DMS53 (cell line): ENCODE measurements at places on chromosomes 4 and X.

- peak; percentile 98 for DNase-seq
These were observed 34.4 kb downstream of the SLAIN2 start for GRCh38 chr4:48375651-48376304.

DNA sequence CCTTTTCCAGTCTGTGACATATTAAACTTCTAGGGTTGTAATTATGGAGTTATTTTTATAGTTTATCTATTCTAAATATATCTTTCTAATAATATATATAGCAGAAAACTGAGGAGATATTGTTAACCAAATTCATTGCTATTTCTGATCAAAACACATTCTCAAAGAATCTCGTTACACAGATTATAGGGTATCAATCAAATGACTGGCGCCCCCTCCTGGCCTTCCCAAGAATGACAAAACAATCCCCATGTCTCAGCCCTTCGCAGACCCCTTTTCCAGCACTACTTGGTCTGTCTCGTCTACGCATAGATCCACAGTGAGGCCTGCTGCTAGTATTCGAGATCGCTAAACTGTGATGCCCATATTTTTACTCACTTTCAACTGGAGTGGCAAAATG is 209.3 kb downstream of the GPC3 start:
- DNase-seq: peak; percentile 15

- DNase-seq: peak; percentile 74
These were observed 340.1 kb upstream of the CTSO start for GRCh38 chr4:156293657-156294297.

DNA sequence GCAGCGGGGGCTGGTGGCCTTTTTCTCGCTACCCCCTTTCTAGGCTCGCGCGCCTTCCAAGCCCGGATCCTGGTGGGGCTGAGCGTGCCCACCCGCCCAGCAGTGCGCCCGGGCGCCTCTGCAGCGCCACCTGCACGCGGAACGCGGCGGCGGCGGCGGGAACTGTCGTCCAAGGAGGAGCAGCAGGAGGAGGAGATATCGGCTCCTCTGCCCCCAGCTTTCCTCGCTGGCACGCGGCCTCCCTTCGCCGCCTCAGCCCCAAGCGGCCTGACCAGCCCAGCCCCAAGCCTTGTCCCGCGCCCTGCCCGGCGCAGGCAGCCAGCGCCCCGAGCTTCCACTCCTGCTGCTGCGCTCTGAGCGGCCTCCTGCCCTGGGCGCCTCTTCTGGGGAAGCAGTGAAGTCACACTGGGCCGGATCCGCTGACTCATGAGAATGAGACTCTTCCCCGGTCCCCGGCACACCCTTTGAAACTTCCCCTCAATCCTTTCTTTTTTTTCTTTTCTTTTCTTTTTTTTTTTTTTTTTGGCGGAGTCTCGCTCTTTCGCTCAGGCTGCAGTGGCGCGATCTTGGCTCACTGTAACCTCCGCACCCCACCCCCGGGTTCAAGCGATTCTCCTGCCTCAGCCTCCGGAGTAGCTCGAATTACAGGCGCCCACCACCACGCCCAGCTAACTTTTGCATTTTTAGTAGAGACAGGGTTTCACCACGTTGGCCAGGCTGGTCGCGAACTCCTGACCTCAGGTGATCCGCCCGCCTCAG is 10.6 kb upstream of the ELF4 start:
- DNase-seq: peak; percentile 85

GRCh38 chr4:176981074-176981473 is 188.4 kb upstream of the VEGFC start:
- peak; percentile 48 for DNase-seq

GRCh38 chr4:120454788-120455187 is 388.1 kb upstream of the MAD2L1 start:
- no peak for DNase-seq

DNA sequence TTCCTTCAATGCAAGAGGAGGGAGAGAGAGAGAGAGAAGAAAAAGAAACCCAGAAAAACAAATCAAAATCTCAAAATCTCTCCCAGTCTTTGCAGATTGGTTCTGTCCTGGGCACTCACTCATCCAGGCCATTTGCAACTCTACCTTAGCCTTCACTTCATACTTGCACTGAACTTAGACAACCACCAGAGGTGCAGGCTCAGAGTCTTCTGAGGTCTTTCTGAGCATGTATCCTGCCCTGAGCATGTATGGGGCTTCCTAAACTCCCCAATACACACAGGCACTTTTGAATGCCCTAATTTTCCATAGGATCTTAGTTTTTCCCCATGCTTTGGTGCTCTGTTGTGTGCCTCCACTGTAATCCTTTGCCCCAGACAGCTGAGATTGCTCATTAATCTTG is 2.9 kb downstream of the CFI start:
- no peak for DNase-seq

DNA sequence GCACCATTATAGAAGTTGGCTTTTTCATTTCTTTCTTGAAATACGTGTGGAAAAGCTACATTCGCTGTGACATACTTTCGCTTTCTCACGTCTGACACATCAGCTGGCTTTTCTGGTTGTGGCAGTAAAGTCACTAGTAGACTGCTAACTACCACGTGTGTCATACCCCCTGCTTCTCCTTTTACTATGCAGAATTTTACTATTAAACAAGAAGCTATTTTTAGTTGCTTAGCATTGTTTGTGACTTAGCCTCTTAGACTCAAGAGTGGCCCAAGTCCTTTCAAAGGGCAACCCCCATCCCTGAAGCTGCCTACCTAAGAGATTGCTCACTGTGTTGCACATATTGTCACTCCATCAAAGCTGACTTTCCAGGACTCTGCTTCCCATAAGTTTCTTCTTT is 2.1 kb upstream of the IL2 start:
- peak; percentile 54 for DNase-seq

DNA sequence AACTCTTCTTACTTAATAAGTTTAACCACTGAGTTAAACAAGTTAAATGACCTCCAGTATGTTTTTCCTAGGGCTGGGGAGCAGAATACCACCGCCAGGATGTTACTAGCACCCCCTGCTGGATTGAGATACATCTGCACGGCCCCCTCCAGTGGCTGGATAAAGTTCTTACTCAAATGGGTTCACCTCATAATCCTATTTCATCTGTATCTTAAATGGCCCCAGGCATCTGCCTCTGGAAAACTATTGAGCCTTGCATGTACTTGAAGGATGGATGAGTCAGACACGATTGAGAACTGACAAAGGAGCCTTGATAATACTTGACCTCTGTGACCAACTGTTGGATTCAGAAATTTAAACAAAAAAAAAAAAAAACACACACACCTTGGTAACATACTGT is 61.5 kb upstream of the MMAA start:
- DNase-seq: peak; percentile 68

- peak; percentile 84 for DNase-seq
These were observed 207.4 kb downstream of the TMA16 start for GRCh38 chr4:163701916-163702315.

- no peak for DNase-seq
These were observed 19.5 kb upstream of the MAN2B2 start for GRCh38 chr4:6555519-6555918.

DNA sequence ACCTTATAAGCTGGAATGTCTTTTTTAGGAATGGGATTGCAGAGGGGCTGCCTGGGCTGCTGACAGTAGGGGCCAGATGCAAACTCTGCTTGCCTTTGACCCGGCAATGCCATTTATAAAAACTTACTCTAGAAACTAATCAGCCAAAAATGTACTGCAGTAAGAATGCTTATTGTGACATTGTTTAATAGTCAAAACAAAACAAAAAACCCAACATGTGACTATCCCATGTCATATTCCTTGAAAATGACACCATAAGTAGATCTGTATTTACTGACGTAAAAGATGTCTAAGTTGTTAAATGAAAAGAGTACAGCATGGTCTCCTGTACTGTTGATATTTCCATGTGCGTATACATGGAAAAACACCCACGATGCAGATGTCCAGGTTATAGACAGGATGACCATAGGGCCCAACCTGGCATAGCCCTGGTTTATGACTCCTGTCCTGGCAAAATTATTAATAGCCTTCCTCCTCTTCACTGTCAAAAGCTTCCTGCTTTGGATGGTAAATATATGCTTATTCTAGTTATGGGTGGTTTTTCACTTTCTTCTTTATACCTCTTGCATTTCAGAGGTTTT is 138.9 kb downstream of the PTTG2 start:
- DNase-seq: no peak

DNA sequence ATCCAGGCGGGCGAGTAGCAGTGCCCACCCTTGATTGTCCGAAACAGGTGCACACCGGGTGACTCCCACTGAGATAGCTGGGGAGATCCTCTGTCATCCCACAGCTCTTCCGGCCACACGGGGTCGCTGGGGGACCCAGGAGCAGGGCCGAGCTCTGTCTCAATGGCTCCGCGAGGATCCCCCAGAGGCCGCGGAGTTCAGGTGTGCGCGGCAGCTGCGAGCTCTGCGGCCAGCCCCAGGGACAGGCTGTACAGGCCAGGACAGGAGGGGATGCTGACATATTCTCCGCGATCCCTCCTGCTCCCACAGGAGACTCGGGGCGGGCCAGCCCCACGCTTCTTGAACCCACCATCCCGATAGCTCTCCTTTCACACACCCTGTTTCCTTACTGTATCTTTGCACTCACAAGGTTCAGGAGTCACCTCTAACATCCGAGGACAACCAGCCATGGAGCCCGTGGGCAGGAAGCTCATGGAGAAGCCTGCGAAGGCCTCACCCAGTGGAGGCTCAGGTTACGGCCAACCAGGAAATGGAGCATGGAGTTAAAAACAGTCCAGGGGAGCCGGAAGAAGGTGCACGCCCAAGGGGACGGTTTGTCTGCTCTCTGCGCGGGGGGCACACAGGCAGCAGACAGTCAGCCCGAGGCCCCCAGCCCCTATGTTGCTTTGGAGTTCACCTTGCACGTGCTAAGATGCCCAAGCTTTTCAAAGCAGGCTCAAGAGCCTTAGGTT is 77.9 kb upstream of the AMELX start:
- DNase-seq: no peak

DNA sequence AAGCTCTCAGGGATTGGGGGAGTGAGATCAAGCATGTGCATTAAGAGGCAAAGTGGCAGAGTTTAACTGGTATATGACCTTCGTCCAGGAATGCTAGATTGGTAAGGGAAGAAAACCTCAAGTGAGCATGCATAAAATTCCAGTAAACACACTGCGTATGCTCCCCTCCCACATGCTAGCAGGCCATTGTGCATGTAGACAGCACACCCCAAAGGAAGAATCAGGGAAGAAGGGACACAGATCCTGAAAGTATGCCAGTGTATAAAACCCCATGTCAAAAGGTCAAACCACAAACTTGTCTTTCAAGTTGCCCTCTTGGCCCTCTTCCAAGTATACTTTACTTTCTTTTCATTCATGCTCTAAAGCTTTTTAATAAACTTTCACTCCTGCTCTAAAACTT is 405.2 kb upstream of the CNKSR2 start:
- peak; percentile 44 for DNase-seq

DNA sequence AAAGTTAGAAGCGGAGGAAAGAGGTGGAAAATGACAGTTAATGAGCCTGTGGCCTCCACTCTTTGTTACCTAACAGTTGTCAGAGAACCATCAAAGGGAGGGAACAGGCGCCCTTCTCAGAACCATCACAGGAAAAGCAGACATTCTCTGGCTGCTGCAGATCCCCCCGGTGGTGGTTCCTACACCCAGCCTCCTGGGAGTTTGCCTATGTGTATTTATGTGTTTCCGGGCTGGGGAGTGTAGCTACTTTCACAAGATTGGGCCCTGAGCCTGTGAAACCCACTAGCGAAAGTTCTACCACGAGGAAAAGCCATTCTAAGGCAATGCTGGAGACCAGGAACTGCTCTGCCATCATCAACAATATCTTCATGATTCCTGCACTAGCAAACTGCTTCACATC is 52.7 kb upstream of the BCOR start:
- DNase-seq: peak; percentile 38

- DNase-seq: no peak
These were observed 99.5 kb upstream of the MXRA5 start for GRCh38 chrX:3445806-3446490.

- DNase-seq: peak; percentile 92
These were observed at the start of gene NAA10 for GRCh38 chrX:153934762-153935325. Gene NAA10 (minus strand): TSS chrX:153935037. CDS start chrX:153934904, 133 bp downstream.

GRCh38 chrX:133474574-133474973 is 59.3 kb upstream of the GPC4 start:
- no peak for DNase-seq

GRCh38 chr4:150799207-150799606 is 215.9 kb downstream of the LRBA start:
- no peak for DNase-seq
